Fibroblast of mammary gland (primary cell): ENCODE measurements at places on chromosomes 4 and X.
A peak's percentile ranks its signal among the peaks of the same experiment; 100 is the strongest.

GRCh38 chr4:158786955-158787354 lies 18.1 kb downstream of the FNIP2 start:
- no peak for DNase-seq

DNA sequence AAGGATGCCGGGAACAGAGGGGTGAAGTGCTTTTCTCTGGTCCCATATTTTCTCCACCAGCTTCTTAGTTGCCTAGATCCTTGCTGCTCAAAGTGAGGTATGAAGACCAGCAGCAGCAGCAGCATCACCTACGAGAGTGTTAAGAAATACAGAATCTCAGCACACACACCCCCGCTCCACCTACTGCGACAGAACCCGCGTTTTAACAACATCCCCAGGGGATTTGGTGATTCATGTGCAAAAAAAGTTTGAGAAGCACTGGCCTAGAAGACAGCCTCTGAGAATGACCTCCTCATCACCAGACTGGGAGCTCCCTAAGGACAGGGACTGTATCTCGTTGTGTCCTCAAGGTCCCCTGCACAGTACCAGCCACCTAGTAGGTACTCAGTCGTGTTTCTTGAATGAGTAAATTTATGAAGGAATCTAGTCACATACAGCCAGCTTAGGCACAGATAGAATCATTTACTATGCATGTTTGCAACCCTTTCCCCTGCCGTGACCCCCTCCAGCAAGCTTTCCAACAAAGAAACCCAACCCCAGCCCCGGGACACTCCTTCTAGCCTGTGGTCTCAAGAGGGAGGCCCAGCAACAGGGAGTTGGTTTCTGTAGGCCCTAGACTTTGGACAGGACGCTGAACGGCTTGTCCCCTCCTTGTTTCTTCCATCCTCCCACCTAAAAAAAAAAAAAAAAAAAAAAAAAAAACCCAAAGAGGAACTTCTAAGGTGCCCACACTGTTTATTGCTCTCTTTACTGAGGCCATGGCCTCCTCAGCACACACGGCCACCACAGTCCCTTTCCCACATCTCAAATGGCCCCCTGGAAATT lies 21.5 kb downstream of the RTL5 start:
- DNase-seq: peak; percentile 45

- DNase-seq: no peak
These were observed 60.5 kb downstream of the NDNF start for GRCh38 chr4:121011780-121012340.

- DNase-seq: no peak
These were observed 74.0 kb downstream of the SEL1L3 start for GRCh38 chr4:25788703-25789238.

GRCh38 chrX:153321381-153322124 lies at the start of gene PNMA6F:
PNMA6F (minus strand) TSS chrX:153321767; CDS start chrX:153320674, 1,093 bp downstream.
- no peak for DNase-seq

- no peak for DNase-seq
These were observed 24.2 kb downstream of the MAGED1 start for GRCh38 chrX:51917604-51918003.

DNA sequence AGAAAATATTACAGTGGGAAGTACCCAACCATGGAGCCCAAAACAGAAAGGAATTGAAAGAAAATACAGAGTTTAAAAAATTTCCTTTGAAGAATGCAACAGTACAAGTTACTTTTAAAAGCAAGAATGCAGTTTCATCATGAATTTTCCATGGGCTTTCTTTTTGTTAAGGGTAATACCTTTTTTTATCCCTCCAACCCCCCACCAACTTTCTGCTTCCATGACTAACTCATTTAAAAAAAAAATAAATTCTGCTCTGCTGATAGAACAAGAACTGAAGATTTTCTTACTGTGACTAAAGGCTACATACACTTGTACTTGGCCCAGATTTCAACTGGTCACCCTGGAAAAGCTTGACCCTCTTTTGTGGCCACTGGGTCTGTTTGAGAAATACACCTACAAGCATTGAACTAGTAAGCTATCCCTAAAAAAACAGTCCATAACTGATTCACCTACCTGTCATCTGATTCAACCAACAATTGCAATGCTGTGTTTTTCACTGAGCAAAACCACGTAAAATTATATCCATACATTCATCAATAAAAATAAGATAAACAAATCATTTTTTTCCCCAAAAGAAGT lies 214.2 kb downstream of the NSUN7 start:
- peak; percentile 49 for DNase-seq

DNA sequence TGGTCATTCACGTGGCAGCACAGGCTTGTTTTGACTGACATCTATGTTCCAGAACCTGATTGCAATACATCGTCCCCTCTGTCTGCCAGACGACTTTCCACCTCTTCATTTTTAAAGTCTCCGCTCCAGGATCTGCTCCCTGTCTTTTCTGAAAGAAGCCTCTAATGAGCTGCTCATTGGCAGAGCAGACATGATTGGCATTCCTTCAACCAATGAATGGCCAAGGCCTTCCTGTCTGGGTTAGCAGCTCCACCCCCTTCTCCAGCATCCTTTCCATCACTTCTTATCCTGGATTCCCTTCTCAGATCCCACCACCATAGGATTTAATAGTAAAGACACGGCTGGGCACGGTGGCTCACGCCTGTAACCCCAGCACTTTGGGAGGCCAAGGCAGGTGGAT lies 202.7 kb upstream of the KLF3 start:
- DNase-seq: peak; percentile 23

GRCh38 chr4:25861280-25861950 lies 1.4 kb downstream of the SEL1L3 start:
- DNase-seq: peak; percentile 28

GRCh38 chr4:27176400-27176799 lies 315.8 kb downstream of the STIM2 start:
- peak; percentile 74 for DNase-seq

DNA sequence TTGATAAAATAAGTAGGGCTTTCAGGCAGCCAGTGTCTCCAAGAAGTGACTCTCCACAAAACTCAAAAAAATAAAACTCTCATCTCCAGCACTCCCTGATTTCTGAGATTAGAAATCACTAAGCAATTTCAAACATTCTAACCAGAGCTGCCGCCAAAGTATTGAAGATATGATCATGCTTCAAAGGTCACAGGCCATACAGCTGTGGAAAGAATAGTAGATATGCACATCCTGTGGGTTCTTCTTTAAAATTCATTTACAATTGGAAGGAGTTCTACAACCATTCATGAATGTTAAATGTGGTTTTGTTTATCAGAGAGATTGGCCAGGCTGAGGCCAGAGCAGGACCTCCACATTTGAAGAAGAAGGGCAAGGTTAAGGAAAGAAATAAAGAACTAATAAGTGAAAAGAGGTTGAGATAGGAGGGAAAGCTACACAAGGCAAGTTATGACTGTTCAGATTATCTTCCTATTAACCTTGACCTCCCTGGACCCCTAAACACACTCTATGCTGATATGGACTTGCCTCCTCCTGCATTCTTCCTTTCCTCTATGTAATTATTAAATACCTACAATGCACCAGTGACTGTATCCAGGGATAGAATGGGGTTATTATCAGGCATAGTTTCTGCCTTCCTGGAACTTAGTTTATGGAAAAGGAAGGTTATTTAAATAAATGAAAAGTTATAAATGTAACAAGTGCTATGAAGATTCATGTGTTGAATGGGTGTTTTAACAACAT lies 56.4 kb downstream of the USP38 start:
- no peak for DNase-seq

DNA sequence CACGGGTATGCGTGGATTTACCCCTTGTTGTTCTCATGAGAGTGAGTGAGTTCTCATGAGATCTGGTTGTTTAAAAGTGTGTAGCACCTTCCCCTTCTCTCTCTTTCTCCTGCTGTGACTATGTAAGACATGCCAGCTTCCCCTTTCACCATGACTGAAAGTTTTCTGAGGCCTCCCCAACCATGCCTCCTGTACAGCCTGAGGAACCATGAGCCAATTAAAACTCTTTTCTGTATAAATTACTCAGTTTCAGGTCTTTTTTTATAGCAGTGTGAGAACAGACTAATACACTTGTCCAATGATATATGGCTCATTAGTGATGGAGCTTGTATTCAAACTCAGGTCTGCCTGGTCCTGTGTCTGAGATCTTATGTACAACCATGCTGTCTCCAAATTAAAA lies 28.5 kb upstream of the RTL3 start:
- no peak for DNase-seq

DNA sequence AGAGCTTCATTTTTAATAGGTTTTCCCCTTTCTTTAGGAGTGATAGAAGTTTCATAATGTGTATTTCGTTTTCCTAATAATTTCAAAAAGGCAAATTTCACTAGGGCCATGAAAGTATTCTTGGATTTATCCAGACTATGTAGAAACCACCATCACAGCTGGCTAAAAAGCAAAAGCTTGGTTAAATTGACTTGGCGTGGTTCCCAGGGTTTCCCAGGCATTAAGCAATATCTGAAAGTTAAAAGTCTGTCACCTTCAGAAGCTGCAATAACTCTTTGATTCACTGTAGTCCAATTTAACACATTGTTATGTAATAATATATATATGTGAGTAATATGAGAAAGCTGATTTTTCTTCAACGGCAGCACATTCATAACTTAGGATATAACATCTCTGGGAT lies 38.3 kb downstream of the NDNF start:
- peak; percentile 70 for DNase-seq

GRCh38 chrX:45850197-45850774 lies 649.6 kb upstream of the DIPK2B start:
- DNase-seq: no peak

GRCh38 chr4:173436149-173436579 lies 37.2 kb upstream of the SCRG1 start:
- DNase-seq: peak; percentile 93

DNA sequence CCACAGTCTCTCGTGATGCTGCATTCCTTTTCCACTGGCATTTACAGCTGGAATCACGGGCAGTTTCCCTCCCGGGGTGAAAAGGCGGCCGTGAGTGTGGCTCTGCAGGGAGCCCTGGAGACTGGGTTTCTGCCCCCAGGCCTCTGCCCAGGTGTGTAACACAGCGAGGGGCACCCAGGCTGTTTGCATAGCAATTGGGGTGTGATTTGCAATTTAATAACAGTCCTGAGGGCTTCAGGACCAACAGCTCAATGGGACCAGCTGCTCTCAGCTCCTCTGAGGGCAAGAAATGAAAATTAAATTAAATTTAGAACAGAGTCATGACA lies 99.0 kb upstream of the SHOX start:
- no peak for DNase-seq

DNA sequence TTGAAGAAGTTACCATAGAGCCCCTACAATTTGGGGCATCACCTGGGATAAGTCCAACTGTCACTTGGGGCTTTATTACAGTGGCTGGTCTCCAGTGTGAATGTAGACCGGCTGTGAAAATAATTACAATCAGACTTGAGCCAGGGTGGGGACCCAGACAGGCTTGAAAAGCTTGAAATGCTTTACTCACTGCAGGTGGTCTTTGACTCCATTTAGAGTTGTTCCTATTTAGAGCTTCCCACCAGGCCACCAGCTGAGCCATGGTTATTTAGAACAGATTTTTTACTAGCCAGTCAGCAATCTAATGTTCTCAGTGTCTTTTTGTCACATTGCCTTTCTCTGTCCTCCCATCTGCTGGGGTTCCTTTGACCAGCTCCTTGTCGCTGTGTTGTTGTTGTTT lies 5.7 kb downstream of the ARHGAP10 start:
- DNase-seq: no peak

GRCh38 chrX:76420237-76420636 lies 7.3 kb upstream of the MAGEE1 start:
- peak; percentile 1 for DNase-seq

DNA sequence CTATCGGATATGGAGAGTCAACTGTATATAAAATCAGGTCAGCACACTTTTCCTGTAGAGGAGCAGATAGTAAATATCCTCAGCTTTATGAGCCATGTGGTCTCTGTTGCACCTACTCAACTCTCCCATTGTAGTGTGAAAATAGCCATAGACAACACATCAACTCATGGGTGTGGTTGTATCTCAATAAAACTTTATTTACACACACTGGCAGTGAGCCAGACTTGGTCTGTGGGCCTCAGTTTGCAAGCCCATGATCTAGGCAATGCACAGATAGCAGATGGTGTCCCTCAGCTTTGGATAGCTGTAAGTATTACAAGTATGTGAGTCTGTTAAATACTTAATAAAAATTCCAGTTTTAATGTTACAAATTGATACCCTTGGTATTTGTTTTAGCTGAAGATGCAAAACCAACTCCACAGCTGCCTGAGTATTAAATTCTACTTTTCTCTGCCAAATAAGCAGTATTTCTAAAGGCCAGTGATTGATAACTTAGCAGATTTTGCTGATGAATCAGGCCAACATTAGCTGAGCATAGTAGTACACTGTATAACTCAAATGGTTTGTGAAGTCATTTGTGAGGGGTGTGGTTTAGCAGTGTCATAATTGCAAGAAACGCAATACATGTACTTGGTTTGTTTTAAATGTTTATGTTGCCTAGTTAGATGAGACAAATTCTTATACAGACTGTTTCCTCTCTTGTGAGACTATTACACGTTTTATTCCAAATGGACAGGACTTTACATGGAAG lies 87.3 kb downstream of the GPR143 start:
- DNase-seq: peak; percentile 39

- DNase-seq: no peak
These were observed 102.1 kb downstream of the UCHL1 start for GRCh38 chr4:41358647-41359421.

DNA sequence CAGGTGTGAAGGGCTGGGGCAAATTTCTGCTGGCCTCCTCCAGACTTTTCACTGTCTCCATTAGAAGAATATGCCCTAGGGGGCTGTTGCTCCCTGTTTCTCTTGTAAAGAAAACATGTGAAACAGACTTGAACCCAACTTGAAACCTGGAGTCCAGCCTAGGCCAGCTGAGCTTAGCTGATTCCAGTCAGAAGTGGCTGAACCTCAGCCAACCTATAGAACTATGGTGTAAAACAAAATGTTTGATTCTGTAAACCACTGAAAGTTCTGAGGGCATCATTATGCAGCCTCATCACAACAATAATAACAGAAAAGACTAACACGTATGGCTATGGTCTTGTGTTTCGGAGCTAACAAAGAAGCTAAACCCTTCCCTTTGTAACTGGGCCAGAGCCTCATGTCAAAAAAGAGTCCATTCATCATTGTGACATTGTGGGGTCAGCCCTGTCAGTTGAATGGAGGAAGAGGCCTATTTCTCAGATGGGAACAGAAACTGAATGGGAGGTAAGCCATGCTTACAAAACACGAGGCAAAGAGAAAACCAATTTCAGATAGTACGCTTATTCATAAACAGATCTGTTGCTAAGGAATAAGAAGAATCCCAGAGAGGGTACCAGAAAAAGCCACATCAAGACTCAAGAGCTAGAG lies 34.1 kb downstream of the SETD7 start:
- DNase-seq: no peak

- DNase-seq: no peak
These were observed 26.8 kb downstream of the FAM114A1 start for GRCh38 chr4:38894322-38894982.

DNA sequence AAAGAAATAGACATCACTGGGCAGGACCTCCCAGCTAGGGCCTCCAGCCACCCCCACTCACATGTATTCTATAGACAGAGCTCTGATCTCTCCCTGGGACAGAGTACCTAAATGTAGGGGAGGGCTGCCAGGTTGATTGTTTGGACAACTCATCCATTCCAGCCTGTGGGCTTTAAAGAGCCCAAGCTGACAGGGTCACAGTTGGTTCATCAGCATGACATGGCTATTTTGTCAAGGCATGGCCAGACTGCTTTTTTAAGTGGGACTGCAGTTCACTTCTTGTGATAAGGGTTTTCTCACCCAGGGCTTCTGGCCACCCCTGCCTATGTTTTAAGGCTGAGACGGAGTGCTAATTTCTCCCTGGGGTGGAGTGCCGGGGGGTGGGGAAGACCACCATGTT lies 63.3 kb downstream of the KLHL4 start:
- no peak for DNase-seq

- DNase-seq: no peak
These were observed 81.0 kb upstream of the IL2 start for GRCh38 chr4:122537388-122538135.

GRCh38 chrX:129360175-129360574 lies 163.1 kb downstream of the SMARCA1 start:
- DNase-seq: peak; percentile 50
